ENCODE measurements at places on chromosomes 16 and 17.
A peak's percentile ranks its signal among the peaks of the same experiment; 100 is the strongest.

DNA sequence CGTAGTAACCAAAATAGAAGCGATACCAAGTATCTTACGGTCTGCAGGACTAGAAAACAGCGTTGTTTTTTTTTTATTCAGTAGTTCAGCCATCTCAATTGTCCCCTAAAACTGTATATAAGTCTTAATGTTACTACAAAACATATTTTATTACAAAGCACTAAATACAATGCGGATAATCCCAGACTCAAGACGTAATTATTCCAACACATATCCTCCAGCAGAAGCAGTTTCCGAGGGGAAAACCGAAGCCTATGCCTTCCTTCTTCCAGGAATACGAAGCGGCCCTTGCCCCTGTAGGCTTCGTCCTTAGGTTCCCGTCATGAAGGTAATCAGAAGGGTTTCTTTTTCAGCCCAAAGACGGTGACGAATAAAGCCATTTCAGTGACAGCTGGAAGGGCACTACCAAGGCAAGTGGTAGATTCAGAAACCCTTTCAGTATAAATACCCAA is 2.3 kb downstream of the TMEM107 start:
- H3K27me3 ChIP-seq, result no peaks in the 10 kb centered on the region
- H3K36me3 ChIP-seq, result no peaks in the 10 kb centered on the region
- H3K4me1 ChIP-seq, result peaks cover 33% of the 10 kb centered on the region
- peak overlapping the region; percentile 92 for H3K4me3 ChIP-seq
- H3K27ac ChIP-seq, result peak overlapping the region; percentile 100

- H3K36me3 ChIP-seq, result peaks cover 11% of the 10 kb centered on the region
- peaks cover 29% of the 10 kb centered on the region for H3K4me1 ChIP-seq
- no peaks in the 10 kb centered on the region for H3K27me3 ChIP-seq
- no peak for DNase-seq
- peak overlapping the region; percentile 92 for H3K4me3 ChIP-seq
- peak overlapping the region; percentile 92 for H3K27ac ChIP-seq
These were observed 544 bp downstream of the CCP110 start for GRCh38 chr16:19524356-19524615.

DNA sequence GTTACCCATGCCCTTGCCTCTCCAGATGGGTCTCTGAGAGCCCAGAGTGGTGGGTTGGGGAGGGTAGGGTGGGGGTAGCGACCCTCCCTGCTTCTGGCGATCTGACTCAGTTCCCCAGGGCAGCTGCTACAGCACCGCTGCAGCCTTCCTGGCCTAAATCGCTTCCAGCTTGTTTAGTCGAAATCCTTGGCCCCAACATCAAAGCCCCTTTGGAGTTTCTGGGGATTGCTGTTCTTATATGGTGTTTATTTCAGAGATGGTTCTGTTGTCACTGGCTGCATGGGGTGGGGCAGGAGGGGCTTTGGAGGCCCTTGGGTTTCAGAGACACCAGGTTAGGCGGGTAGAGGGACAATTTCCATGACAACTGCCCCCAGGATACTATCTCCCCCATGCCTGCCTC is 35.9 kb downstream of the FZD2 start:
- no peaks in the 10 kb centered on the region for H3K36me3 ChIP-seq
- no peak overlapping the region for H3K4me3 ChIP-seq
- no peaks in the 10 kb centered on the region for H3K4me1 ChIP-seq
- H3K27ac ChIP-seq, result no peak overlapping the region

GRCh38 chr16:35171106-35171505 is 1711.7 kb downstream of the TP53TG3F start:
- DNase-seq, result no peak
- no peaks in the 10 kb centered on the region for H3K4me1 ChIP-seq
- H3K4me3 ChIP-seq, result no peak overlapping the region
- peaks cover 3% of the 10 kb centered on the region for H3K36me3 ChIP-seq
- H3K27ac ChIP-seq, result no peak overlapping the region
- H3K27me3 ChIP-seq, result no peaks in the 10 kb centered on the region

GRCh38 chr17:13200671-13201070 is 182.8 kb upstream of the ELAC2 start:
- no peak for DNase-seq
- H3K36me3 ChIP-seq, result no peaks in the 10 kb centered on the region
- H3K27me3 ChIP-seq, result peaks cover 2% of the 10 kb centered on the region
- no peaks in the 10 kb centered on the region for H3K4me1 ChIP-seq
- no peak overlapping the region for H3K4me3 ChIP-seq

- H3K4me1 ChIP-seq, result peaks cover 6% of the 10 kb centered on the region
- H3K36me3 ChIP-seq, result peaks cover 34% of the 10 kb centered on the region
- no peaks in the 10 kb centered on the region for H3K27me3 ChIP-seq
These were observed 17.4 kb downstream of the ADAP2 start for GRCh38 chr17:30939051-30939689.

GRCh38 chr16:84861671-84862070 is 41.9 kb downstream of the CRISPLD2 start:
- peaks cover 9% of the 10 kb centered on the region for H3K27me3 ChIP-seq
- H3K27ac ChIP-seq, result no peak overlapping the region
- H3K4me1 ChIP-seq, result no peaks in the 10 kb centered on the region
- H3K36me3 ChIP-seq, result peaks cover 4% of the 10 kb centered on the region
- no peak for DNase-seq
- H3K4me3 ChIP-seq, result no peak overlapping the region

- DNase-seq, result no peak
- peaks cover 7% of the 10 kb centered on the region for H3K4me1 ChIP-seq
- H3K36me3 ChIP-seq, result no peaks in the 10 kb centered on the region
- no peak overlapping the region for H3K4me3 ChIP-seq
These were observed 8.6 kb downstream of the DNAH17 start for GRCh38 chr17:78568494-78569115.

DNA sequence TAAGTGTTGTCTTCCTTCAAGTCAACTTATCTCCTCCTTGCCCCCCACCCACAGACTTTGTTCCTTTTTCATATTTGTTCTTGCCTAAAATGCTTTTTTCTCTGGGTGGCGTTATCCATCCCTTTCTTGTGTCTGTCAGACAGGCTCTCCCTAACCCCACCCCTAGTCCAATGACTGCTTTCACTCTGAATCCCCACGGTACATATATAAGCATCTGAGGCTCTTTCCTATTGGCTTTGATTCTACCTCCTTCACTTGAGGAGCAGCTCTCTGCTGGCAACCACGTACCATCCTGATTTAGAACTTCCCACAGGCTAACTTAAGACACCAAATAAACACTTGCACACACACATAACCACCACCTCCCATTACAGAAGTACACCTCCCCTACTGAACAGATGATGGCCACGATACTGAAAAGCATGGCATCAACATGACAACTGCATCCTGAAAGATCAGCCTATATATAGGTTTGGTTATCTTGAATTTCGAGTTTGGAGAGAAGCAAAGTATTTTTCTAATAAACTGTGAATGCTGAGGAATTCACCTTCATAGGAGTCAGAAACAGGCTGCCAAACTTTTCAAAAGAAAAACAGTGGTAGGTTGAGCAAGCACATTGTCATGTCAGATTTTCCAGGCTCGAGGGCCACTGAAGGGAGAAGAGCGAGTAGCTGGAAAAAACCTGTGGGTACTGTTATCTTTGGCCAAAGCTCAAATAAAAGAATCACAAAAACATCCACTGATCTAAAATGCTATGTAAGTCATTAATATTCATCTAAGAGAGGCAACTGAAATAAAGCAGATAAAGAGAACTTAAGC is 24.3 kb downstream of the STAT3 start:
- peak overlapping the region; percentile 27 for H3K4me3 ChIP-seq
- H3K4me1 ChIP-seq, result peaks cover 46% of the 10 kb centered on the region
- no peak for DNase-seq
- H3K27me3 ChIP-seq, result no peaks in the 10 kb centered on the region

DNA sequence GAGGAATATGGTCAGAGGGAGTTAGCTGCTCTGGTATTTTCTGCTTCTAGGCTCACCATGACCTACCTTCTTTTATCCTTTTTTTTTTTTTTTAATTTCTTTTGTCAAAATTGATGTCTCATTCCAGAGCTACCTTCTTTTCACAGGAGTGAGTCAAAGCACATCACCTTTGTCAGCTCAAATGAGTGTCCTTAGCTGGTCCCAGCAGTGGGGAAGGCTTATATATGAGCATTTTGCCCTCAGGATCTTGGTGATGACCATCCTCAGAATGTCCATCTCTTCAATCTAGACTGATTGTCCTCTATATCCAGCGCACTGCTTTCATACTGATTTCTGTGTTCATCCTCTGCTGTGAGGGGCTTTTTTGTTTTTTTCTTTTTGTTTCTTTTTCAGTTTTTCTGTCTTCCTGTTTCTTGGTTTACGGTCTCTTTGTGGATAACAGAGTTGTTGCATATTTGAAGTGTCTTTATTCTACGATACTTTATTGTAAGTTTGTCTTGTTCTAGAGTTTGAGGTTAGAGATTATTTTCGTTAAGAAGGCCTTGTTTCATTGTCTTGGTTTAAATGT is 24.9 kb downstream of the CBFB start:
- peak overlapping the region; percentile 9 for H3K27ac ChIP-seq
- no peak overlapping the region for H3K4me3 ChIP-seq
- DNase-seq, result no peak
- H3K27me3 ChIP-seq, result no peaks in the 10 kb centered on the region

DNA sequence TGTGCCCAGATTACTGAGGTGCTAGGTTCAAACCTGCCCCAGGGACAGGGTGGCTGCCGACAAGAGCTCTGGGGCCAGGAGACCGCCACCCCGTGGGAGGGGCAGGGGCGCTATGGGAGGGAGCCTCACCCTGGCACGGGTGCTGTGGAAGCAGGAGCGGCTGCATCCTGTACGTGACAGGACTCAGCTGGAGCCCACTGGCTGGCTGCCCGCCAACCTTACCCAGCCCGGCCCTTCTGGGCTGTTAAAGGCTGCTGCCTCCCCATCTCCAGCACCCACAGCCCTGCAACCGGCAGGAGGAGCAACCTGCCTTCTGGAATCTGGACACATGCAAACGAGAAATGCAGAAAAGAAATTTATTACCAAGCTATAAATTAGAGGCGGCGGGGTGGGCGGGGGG is 11.2 kb downstream of the PAM16 start:
- H3K4me1 ChIP-seq, result peaks cover 3% of the 10 kb centered on the region
- H3K27ac ChIP-seq, result no peak overlapping the region

DNA sequence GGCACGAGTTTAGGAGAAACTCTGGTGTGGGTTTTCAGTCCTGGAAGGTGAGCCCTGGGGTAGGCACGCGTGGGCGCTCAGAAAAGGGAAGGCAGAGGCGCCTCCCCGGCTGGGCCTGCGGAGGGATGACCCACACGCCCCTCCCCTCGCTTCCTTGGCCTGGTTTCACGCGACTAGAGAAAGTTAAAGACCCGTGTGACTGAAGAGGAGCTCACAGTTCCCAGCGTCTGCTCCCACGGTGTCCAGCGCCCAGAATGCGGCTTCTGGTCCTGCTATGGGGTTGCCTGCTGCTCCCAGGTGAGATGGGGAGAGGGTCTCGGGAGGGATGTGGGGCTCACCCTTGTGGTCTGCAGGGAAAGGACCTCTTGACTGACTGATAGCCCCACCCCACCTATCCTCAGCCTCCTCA is at the start of gene CD300LG:
CD300LG (plus strand) TSS at position 214 of the 409 bp plus-strand sequence; CDS start at position 255, 41 bp downstream.
- no peak within 1 kb of the TSS for H3K27ac ChIP-seq
- H3K36me3 ChIP-seq, result no peaks in the 10 kb centered on the region
- no peak within 1 kb of the TSS for H3K4me3 ChIP-seq

DNA sequence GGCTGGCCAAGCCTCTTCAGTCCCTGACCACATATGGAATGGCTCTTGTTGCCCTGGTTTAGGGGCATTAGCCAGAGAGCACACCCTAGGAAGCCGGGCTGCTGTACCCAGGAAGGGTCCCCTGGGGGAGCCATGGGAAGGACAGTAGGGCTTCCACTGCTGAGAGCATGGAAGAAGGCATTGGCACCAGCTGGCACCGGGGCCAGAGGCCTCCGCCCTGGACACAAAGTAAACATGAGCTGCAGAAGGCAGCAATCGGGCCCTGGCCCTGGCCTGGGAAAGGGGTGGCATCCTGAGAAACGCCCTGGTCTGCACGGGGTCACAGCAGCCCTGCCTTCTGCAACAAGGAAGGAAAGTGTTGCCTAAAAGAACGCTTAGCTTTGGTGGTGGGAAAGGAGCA is 49.4 kb downstream of the VAC14 start:
- DNase-seq, result no peak
- H3K4me1 ChIP-seq, result peaks cover 14% of the 10 kb centered on the region
- H3K4me3 ChIP-seq, result no peak overlapping the region
- H3K36me3 ChIP-seq, result peaks cover 16% of the 10 kb centered on the region
- H3K27ac ChIP-seq, result no peak overlapping the region
- H3K27me3 ChIP-seq, result no peaks in the 10 kb centered on the region

- no peak overlapping the region for H3K4me3 ChIP-seq
- peaks cover 3% of the 10 kb centered on the region for H3K27me3 ChIP-seq
- peaks cover 4% of the 10 kb centered on the region for H3K4me1 ChIP-seq
- no peak for DNase-seq
- H3K36me3 ChIP-seq, result peaks cover 6% of the 10 kb centered on the region
- peak overlapping the region; percentile 0 for H3K27ac ChIP-seq
These were observed 19.9 kb upstream of the MLKL start for GRCh38 chr16:74720579-74720978.

GRCh38 chr17:73562896-73563295 is 81.3 kb downstream of the SDK2 start:
- H3K27me3 ChIP-seq, result no peaks in the 10 kb centered on the region
- H3K4me1 ChIP-seq, result peaks cover 31% of the 10 kb centered on the region
- no peak overlapping the region for H3K4me3 ChIP-seq
- DNase-seq, result no peak
- peak overlapping the region; percentile 33 for H3K27ac ChIP-seq

DNA sequence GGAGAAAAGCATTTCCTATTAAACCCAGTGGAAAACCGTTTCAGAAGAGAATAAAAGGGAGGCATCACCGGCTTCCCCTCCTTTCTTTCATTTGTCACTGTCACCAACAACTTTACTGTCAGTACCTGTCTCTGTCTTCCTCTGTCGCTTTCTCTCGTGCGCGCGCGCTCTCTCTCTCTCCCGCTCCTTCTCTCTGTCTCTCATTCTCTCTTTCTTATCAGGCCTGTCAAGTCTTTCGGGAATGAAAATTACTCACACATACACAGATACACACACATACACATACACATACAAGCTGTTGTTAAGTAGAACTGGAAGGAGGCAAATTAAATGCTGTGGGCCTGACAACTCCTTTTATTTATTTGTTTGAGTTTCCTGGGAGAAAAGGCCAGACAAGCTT is 17.6 kb downstream of the MYOCD start:
- H3K4me1 ChIP-seq, result peaks cover under 1% of the 10 kb centered on the region
- no peak overlapping the region for H3K27ac ChIP-seq
- H3K36me3 ChIP-seq, result no peaks in the 10 kb centered on the region
- peaks cover 4% of the 10 kb centered on the region for H3K27me3 ChIP-seq
- DNase-seq, result no peak

DNA sequence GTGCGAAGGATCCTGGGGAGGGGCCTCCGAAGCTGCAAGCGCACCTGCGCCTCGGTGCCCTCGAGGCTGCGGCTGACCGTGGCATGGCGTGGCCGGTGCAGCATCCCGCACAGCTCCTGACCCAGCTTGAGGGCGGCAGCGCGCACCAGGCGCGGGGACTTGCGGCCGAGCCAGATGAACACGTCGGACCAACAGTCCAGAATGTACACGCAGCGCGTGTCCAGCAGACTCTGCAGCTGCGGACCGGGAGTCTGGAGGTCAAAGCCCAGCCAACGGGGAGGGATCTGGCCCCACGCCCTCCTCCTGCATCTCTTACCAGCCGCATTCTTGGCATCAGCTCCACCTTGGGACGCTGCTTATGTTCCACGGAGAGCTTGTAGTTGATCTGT is 10.9 kb downstream of the FLII start:
- no peak for DNase-seq
- H3K27me3 ChIP-seq, result no peaks in the 10 kb centered on the region
- H3K4me1 ChIP-seq, result peaks cover 8% of the 10 kb centered on the region
- peaks cover 24% of the 10 kb centered on the region for H3K36me3 ChIP-seq
- no peak overlapping the region for H3K4me3 ChIP-seq
